Activated T-cell treated with anti-CD3 and anti-CD28 coated beads, Interleukin-2, amount 50 U/mL, for 48 hours (primary cell): ENCODE measurements at places on chromosomes 12 and 14.
A peak's percentile ranks its signal among the peaks of the same experiment; 100 is the strongest.

DNA sequence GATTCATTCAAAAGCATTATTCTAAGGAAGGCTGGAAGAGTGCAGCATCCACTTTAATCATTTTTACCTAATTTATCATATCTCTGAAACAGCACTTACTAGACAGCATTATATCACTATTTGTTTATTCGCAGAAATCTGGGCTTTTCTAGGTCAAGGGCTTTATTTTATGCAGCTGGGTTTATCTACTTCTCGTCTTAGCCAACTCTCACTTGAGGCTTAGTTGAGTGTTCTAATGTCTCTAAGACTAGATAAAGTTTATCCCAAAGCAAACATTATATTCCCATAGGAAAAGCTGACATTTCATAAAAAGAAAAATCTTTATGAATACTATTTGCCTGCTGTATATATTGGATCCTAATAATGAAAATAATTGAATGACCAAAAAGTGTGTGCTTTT is 720.8 kb upstream of the FLRT2 start:
- DNase-seq = no peak

DNA sequence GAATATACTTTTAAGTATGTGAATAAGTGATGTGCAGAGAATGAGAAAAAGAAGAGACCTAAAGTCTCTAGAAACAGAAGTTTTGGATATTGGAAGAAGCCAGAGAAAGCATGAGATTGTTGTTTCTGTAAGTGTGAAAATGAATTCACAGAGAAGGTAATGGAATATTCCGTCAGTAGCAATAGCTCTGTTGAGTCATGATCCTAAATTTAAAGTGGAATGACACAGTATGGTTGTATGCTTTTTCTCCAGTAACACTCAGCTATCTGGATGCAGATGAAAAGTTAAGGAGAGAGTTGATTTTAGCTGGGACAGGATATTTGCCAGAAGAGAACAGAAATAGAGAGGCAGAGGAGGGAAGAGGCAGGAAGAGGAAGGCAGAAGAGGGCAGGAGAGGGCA is 1166.3 kb downstream of the GALC start:
- no peak for DNase-seq

DNA sequence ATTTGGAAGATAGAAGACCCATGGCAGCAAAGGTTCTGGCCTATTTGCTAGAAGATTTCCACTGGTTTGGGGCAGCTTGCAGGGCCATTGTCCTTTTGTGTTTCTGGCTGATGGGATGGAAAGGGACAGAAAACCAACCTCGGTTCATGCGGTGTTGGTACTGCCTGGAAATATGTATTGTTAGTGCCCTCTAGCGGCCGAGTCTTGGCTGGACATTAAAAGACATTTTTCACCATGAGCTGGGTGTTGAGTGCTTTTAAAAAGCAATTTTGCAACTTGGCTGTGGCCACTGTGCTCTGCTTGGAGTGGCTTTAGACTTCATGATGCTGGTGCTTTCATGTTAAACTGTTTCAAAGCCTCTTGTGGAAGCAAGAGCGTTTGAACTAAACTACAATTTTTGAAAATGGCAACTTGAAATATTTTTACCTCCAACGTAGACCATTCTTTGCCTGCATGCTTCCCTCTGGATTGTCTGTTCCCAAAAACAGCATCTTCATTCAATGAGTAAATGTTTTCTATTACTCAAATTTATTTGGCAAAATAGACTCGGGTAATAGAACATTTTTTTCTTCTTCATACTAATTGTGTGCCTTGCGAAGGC is 102.7 kb upstream of the TBX5 start:
- DNase-seq = peak; percentile 68

DNA sequence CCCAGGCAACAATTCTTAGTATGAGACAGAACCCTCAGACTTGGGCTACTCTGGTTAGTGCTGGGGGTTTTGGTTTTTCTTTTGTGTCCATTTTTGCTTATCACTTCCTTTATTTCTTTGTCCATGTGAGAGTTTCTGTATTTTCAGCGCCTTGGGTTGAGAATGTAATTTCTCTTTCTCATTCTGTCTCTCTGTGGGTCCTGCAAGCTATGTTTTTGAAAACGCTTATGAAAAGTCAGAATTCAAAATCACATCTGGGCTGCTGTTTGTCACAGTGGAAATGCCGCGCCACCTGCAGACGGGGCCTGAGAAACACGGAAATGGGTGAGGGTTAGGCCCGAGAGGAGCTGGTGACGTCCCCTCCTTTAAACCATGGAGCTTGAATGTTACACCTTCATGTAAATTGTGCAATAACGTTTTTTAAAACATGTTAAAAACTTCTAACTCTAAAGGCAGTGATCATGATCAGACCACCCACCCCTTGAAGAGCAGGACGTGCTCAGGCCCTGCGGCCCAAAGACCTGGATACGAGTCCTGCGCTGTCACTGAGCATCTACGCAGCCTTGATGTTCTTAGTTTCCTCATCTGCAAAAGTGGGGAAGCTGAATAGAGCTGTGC is 26.1 kb downstream of the JDP2 start:
- DNase-seq = no peak

GRCh38 chr12:8697476-8698131 is at the start of gene RIMKLB:
Gene RIMKLB, plus strand, starts transcription at chr12:8697991. Its CDS starts 15,876 bp downstream, at chr12:8713867.
- peak; percentile 75 for DNase-seq

DNA sequence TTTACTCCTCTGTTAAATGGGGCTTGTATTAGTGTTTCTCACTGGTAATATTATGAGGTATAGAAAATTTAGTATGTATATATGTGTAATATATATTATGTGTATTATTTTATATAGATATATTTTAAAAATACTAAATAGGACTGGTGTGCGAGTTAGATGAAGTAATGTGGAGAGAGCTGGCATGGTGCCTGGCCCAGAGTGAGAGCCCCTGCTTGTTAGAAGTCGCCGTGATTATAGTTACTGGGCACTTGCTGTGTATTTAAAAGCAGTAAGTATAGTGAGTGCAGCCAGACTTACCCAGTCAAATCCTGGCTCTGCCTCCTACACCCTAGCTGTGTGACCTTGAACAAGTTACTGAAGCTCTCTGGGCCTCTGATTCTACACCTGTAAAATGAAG is 48.0 kb downstream of the WSCD2 start:
- no peak for DNase-seq

DNA sequence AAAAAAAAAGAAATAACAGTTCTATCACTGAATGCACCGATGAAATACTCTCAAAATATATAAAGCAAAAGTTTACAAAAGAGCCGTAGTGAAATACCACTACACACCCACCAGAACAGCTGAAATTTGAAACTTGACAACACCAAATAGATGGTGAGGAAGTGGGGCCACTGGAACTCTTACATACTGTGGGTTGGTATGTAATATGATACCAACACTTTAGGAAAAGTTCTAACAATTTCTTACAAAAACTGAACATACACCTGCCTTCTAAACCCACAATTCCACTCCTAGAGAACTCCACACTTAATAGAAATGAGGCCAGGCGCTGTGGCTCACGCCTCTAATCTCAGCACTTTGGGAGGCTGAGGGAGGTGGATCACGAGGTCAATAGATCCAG is 14.1 kb downstream of the EIF5 start:
- DNase-seq = no peak

DNA sequence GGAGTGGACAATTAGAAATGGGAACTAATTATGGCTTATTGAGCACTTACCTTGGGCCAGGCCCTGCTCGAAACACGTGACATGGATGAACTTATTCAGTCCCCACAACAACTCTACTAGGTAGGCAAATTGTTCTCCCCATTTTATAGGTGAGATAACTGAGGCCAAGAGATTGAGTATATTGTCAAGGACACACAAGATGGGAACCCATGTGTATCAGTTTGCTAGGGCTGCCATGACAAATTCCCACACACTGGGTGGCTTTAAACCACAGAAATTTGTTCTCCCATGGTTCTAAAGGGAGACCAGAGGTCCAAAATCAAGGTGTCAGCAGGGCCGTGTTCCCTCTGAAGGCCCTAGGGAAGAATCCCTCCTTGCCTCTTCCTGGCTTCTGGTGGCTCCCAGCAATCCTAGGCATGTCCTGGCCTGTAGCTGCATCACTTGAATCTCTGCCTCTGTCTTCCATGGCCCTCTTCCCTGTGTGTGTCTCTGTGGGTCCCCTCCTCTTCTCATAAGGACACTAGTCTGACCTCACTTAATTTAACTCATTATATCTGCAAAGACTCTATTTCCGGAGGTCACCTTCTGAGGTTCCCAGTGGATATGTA is 128.8 kb downstream of the CHST11 start:
- DNase-seq = no peak

DNA sequence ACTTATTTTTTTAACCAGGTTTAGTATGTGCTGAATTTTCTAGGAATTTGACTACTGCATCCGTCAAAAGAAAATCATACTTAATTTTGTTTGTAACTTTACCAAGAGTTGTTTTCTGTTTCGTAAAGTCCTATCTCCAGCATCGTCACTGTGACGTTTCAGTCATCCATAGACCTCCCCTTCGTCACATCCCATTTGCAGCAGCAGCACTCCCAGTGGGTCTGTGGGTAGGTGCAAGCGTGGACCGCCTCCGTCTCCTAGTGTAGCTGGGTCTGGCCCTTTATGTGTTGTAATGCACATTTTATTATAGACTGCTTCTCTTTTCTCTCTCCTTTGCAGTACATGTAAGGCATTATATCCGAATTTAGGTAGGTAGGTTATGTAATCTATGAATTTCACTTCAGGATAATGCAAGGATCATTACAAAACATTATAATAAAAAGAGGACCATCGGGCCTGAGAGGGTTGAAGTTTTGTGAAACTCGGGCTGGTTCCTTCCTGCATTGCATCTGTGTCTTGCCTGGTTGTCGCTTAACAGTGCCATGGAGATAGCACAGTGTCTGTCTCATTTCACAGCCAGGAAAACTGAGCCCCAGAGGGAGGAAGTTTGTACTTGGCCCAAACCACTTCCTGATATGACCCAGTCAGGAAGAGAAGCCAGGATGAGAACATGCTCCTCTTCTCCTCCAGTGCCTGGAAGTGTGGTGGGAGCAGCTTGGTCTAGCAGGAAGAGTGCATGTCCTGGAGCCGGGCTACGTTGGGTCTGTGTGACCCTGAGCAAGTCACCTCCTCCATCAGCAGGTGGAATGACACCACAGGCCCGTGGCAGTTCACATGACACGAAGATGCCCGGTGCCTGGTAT is 41.3 kb downstream of the EVL start:
- peak; percentile 62 for DNase-seq
